ENCODE measurements at places on chromosomes 1 and 21.

DNA sequence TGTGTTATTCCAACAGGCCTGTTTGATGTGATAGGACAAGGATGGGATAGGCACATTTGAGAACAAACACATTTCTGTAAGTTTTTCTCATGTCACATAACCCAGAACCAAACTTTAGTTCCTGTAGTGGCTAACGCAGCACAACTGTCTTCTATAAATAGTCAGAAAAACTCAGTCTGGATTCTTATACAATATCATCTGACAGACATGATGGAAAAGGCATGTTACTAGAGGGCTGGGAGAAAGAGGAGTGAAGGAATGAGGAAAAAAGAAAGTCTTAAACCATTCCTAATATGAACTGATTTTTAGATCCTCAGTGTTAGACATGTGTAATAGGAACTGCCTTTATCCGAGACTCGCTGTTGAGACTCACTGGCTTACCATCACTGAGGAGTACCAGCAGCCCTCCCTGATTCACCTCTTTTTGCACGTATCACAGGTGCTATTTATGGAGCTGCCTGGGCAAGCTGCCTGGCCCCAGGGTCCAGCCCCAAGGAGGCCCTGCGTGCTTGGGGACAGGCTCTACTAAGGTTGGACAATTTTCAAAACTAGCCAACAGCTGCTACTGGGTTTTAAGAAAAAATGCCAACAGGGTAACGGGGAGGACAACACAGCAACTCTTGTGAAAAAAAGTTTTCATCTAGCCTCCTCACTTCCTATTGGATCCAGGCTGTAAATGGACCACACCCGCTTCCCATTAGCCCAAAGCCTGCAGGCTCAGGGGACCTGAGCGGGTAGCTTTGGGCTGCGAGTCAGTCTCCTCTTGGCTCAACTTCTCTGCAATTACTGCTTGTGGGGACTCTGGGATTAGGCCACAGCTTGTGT, 30.7 kb upstream of the SERBP1 start:
- no peak for DNase-seq

DNA sequence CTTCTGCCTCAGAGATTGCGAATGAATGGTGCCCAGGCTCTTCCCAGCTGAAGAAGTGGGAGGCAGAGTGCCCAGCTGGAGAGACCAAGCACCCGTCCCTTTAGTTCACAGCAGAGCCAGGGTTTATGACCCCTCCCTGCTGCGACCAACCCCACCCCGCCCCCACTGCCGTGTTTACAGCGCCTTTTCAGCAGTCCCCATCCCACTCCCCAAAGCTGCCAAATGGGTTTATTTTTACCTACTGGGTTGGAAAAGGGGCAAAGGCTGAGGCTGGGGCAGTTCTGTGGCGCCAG, 23.6 kb downstream of the DYRK3 start:
- no peak for DNase-seq

DNA sequence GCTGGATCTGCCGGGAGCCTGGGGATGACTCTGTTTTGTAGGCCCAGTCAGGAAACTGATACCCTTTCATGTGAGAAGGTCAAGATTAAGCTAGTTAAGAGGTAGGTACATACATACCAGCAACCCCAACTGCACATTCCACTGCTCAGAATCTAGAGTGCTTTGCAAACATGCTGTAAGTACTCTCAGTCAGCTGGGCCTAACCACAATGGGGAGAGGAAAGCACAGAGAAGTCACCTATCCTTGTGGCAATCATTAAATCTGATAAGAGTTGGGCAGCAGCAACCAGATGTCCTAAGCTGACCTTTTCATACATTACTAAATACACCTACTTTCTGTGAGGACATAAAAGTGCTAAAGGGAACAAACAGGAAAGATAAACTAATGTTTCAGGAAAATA, 2.5 kb downstream of the ETV3 start:
- no peak for DNase-seq

- DNase-seq: no peak
Observed at GRCh38 chr1:151013518-151013917, 5.3 kb downstream of the PRUNE1 start.

GRCh38 chr1:216111842-216112241, 311.4 kb downstream of the USH2A start:
- no peak for DNase-seq

Measured in NCI-H1436 (cell line).